ENCODE measurements at places on chromosomes 11 and 22. TPM values are rescaled to one million over a fixed set of nuclear protein-coding genes. Genes with fewer than 3 reads are reported as not detected.

The GNG3 gene
- total RNA-seq: 0.24 TPM

DNA sequence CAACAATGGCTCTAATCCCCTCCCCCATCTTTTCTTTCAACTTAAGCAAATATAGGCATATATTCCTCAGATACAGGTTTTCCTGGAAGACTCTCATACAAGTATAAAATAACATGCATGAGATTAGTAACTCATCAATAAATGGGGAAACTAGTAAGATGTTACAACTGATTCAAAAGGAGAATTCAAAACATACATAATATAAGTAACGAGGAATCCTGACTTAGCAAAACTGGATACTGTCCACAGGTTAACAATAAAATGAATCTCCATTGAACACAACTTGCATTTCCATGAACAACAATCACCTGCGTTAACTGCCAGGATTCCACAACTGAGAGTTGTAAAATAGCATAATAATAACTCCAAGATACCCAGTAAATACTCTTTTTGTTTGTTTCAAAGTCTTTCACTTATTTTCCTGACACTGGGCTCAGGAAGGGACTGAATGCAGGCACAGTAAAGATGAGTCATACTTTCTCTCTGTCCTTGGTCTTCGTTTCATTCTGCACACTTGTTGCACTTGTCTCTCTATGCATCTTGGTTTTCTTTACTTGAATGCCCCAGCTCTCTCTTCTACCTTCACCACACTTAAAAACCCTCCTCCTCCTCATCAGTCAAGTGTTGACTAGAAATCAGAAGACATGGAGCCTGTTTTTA, 8.1 kb downstream of the APIP start:
- DNase-seq: no peak

GRCh38 chr11:94516725-94517124, 4.5 kb downstream of the C11orf97 start:
- DNase-seq: peak; percentile 34

The RBMXL2 gene
- not detected for total RNA-seq

DNA sequence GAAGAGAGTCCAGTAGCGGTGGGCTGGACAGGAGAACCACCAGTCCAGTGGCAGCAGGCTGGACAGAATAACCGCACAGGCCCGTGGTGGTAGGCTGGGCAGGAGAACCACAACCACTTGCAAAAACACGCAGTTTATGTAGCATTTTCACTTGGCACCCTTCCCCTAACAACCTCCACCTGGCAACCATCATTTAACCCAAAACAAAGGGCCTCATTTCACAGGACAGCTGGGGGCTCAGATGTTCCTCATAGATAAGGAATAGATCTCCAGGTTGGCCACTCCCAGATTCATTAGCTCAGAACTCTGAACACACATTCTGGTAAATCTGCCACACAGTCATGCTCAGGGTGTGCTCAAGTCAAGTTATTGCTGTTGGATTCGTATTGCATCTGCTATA, 41.2 kb downstream of the SYTL2 start:
- no peak for DNase-seq

The OR51B2 gene
- not detected for total RNA-seq

The NDUFS8 gene
- 159 TPM for total RNA-seq

- DNase-seq: no peak
Measured at GRCh38 chr22:42630901-42631602, 9.3 kb downstream of the ATP5MGL start.

DNA sequence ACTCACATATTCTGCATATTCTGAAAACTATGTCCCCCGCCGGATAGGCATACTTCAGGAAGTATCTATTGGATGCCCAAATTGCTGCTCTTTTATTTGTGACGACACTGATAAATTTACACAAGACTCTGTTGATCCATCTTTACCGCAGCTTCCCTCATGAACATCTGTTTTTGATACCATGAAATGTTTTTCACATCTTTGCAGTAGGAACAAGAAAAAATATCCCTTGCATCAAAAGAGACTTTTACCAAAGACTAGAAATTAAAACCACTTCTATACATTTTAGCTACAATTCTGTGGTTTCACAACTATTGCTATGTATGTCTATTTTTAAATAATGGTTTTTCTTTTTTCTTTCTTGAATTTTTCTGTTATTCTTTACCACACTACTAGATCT, 15.3 kb downstream of the POU2AF2 start:
- no peak for DNase-seq

Data from activated CD4-positive, alpha-beta T cell treated with anti-CD3 and anti-CD28 coated beads, Interleukin-2, amount 10 ng/mL, durations not matched to agents 24 days and 14 days (primary cell).